Caudate nucleus (tissue), 63 donors: ENCODE measurements at places on chromosomes 5 and 9.

GRCh38 chr5:90408571-90409317 is 812 bp downstream of the CETN3 start:
- DNase-seq = no peak

GRCh38 chr5:113319256-113320053 is 115.3 kb downstream of the TSSK1B start:
- no peak for DNase-seq

- DNase-seq = no peak
These were observed 42.6 kb downstream of the HMGCS1 start for GRCh38 chr5:43270645-43271044.

GRCh38 chr5:111792471-111793058 is 35.6 kb upstream of the NREP start:
- DNase-seq = no peak

GRCh38 chr9:3692606-3693005 is 166.8 kb upstream of the RFX3 start:
- no peak for DNase-seq

DNA sequence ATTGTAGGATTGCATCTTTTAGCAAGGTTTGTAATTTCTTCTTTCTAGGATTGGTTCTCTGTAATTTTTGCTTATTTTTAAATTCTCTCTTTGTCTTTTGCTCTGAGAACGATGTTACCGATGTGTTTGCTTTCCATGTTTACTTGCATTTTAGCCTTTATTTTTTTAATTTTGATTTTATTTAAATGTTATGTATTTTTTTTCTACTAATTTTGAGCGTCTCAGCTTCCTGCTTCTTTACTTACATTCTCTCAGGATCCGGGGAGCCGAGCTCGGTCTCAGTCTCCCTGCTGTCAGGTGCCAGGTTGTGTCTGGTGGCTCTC is 20.9 kb downstream of the ANXA2R start:
- no peak for DNase-seq

DNA sequence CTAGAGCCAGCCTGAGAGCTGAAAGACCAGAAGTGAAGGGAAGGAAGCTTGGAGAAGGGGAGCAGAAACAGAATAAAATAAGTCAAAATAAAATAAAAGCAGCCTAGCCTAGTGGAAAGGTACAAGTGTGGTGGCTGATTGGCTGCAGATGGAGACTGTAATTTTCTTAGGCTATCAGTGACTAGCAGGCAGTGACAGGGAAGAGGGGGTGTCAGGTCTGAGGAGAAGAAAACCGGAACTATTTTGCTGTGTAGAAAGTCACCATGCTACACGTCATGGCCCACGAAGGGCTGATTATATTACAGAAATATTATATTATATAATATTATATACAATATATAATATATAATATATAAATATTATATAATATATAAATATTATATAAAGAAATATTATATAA is 98.1 kb upstream of the TAF11L2 start:
- no peak for DNase-seq

DNA sequence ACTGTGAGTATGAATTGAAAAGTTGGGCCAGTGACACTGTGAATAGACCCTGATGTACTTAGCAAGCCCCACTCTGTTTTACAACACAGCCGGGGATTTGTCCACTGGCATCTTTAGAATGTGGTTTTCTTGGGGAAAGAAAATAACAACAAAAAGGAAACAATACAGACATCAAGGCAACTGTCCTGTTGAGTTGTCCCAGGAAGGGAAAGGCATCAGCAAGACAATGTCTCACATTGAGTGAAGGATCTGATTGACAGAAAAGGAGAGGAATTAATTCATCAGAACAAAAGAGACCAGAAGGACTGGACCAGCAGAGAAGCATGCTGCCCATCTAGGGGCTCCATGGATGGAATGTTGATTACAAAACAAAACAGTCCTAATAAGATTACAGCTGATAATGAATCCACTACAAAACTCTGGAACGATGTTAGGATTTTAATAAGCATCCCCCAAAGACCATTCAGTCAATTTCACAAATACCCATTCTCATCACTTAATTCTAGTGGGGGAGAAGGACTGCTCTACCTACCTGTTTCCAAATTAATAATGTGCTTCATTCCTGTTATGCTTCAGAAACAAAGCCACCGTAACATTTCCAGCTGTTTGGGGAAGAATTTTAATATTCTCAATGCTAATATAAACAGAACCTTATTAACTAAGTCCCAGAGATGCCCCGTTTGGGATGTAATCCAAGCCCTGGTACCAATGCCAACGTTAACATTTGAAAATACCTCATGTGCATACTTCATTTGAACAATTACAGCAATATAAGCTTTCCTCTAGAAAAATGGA is 298.0 kb downstream of the SPOCK1 start:
- no peak for DNase-seq

DNA sequence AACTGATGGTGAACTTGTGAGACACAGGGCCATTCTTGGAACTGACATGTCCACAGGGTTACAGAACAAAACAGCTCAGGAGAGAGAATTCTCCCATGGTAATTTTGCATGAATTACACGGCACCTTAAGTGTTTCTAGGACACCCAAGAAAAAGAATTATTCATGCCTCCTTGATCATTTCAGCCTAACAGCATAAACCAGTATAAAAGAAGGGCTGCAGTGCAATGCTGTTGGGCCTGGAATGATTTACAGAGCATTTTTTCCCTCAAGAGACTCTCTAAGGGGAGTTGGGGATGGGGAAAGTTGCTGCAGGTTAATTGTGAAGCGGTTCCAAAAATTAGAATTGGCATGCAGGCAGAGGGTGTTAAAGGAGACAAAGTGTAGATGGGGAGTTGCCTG is 136.4 kb upstream of the FBXL7 start:
- DNase-seq = no peak

GRCh38 chr9:9752722-9753121 is 860.1 kb downstream of the PTPRD start:
- no peak for DNase-seq

DNA sequence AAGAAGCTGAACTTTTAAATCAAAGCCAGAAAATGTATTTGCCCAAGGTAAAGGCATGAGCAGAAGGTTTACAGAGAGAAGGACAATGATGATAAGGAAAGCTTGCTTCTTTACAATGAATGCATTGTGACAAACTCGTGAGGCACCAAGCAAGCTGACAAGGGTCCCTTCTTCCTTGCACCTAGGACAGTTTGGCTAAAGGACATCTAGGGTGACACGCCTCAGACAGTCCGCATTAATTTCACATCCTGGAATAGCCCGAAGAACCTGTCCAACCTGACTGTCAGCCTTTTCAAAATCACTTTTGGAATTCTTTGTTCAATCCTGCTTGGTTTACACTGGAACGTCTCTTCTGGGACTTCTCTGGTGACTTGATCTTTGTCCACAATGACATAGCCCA is 146.4 kb upstream of the MAP3K1 start:
- DNase-seq = no peak

- DNase-seq = no peak
These were observed 45.9 kb downstream of the TTC1 start for GRCh38 chr5:160054831-160055230.
